ENCODE measurements at places on chromosomes 6 and 20.
A peak's percentile ranks its signal among the peaks of the same experiment; 100 is the strongest.

DNA sequence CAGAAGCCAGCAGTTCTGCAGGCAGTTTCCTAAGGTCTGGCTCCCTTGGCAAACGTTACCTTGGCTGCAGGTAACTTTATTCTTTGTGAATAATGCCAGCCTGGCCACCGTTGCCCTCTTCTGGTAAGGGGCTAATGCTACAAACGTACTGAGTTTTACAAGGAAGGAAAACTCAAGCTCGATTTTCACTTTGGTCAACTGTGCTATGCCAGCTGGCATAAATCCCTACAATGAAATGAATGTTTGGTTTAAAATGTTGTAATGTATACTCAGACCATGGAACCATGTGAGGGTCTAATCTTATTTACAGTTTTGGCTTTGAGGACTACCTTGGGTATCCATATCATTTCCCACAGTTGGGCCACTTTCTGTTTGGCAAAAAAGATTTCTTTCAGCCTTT lies 101.4 kb downstream of the SLX4IP start:
- no peak for DNase-seq

DNA sequence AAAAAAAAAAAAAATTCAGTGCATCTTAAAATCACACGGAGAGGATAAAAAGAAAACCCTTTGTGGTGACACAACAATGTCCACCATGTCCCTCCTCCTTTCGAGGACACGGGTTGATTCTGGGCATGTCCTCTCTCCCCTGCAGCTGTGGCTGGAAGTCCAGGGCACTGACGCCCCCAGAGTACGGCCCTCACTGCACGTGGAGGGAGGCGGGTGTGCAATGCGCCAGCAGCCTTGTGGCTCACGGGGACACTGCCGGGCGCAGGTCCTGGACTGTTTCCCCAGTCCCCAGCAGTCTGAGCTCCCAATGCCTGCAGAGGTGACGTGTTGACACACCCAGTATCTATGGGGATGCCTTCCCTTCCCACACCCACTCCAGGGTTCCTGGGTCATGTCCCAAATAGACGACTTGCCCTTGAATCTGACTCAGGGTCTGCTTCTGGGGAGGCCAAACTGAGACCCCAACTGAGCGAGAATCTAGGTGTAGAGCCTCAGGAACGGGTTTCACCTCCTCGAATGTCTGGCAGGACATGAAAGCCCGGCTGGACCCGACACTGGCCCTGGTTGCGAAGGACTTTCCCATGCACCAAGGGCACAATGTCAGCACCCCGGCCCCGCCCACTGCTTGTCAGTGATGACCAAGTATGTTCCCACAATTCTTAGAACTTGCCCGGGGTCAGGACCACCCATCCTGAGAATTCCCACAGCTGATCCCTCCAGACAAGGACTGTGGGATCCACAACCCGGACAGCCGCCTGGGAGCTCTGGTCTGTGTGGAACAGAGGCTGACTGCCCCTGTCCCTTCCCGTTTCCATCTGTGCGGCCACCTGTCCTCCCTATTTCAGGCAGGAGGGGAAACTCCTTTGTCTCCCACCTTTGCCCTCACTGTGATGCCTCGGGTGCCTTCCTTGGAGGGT lies 425.1 kb upstream of the SULF2 start:
- no peak for DNase-seq

GRCh38 chr6:117602899-117603588 lies 733 bp upstream of the GOPC start:
- DNase-seq: no peak

GRCh38 chr6:17492350-17492749 lies 99.0 kb downstream of the CAP2 start:
- no peak for DNase-seq

- DNase-seq: no peak
Observed at GRCh38 chr6:16437984-16438383, 199.6 kb downstream of the GMPR start.

DNA sequence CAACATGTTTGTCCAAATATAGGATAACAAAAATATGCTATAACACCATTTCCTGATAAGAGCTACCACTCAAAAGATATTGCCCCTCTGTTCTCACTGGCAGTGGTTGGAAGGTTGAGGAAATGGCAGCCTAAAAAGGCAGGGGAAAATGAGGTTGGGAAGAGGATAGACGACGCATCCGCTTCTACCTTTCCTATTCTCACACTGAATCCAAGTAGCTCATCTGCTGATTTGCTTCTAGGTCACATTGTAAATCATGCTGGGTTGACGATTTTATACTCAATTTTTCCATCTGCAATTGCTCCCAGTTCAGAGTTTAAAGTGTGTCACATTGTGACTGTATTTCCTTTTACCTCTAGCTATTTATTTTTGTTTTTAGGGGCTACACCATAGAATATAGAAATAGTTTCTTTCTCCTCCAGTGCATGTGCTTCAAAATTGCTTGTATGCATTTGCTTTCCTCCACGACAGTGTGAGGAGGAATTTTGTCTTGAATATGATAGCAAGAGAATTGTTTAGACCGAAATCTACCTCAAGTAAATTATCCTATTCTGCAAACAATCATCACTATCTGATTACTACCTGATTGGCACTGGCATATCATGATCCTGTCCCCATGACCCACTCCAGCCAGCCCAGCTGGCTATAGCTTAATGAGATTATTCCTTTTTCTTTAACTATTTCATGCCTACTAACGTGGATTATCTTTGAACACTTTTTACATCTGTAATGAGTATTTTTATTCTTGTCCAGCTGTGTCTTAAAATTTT lies 179.6 kb upstream of the RAB32 start:
- no peak for DNase-seq

DNA sequence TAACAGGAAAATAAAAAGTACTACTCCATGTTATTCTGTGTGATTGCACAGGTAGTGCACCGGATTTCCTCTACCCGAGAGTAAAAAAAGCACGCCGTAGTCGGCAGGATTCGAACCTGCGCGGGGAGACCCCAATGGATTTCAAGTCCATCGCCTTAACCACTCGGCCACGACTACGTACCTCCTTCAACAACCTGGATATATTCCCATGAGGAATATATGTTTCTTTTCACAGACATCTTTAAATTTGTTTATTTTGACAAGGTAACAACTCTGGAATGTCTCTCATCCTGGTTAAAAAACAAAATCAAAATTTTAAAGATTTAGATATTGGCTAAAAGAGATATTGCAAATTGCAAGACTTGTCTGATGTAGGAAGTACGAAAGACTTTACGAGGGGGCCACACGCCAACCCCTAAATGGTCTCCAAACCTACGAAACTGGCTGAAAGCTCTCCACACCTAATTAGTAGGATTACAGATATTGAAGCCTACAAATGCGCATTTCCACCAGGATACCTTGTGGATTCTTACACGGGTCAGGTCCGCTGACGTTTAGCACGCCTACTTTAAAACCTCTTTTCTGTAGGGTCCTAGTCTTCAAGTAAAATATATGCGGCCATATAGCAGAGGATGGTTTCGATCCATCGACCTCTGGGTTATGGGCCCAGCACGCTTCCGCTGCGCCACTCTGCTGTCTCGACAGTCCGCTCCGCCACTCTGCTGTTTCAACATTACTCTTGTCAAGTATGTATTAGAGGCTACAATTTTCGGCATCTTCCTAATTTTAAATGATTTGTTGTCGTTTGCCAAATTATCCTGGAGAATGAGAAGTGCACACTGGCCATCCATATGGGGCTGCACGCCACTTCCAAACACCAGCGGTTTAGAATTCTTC lies 52.2 kb upstream of the BTN3A2 start:
- no peak for DNase-seq

GRCh38 chr6:68575765-68576439 lies 59.2 kb upstream of the ADGRB3 start:
- DNase-seq: no peak

- no peak for DNase-seq
Observed at GRCh38 chr6:14974792-14975470, 270.9 kb upstream of the JARID2 start.

DNA sequence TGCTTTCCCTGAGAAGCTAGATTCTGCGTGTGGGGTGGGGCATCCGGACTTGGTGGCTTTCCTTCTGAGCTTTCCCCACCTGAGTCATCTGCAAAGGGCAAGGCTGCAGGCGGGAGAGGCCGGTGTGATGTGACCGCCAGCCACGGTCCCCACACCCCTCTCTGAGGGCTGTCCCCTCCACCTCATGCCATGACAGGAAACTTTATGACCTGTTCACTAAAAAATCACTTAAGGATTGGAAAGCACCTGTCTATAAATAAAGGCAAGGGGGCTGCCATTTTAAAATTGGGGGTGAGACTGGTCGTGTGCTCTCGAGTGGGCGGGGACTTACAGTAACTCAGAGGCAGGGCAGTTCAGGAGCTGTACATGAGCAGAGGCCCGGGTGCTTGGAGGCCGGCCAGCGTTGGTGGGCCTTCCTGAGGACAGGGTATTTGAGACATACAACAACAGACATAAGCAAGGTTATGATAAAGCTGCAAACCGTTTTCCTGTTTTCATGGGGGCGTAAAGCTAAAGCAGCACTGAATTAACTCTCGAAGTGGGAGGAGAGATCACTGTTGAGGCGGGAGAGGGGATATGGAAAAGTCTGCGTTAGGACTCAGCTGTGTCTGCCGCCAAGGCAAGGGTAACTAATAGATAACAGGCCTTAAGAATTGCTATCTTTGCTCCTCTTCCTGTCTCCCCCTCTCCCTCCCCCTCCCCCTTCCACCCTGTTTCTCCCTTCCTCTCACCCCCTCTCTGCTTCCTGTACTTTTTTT lies 16.1 kb upstream of the SERPINB1 start:
- peak; percentile 77 for DNase-seq

DNA sequence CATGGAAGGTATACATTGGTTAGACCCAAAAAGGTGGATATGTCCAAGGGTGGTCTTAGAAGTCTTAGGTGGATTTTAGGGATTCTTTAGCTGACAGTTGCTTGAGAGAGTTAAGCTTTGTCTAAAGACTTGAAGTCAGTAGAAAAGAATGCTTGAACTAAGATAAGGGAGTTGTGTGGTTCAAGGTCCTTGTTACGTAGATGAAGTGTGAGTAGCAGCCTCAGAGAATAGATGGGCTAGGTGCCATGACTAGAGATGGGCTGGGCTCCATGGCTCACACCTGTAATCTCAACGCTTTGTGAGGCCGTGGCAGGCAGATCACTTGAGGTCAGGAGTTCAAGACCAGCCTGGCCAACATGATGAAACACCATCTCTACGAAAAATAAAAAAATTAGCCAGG lies 1.7 kb downstream of the SHLD1 start:
- no peak for DNase-seq

- no peak for DNase-seq
Observed at GRCh38 chr6:36197739-36198221, 1.2 kb downstream of the BRPF3 start.

GRCh38 chr20:10300582-10301446 lies 82.2 kb downstream of the SNAP25 start:
- DNase-seq: no peak

Data from H54 (cell line).